Activated CD8-positive, alpha-beta memory T cell treated with anti-CD3 and anti-CD28 coated beads for 1 hour (primary cell): ENCODE measurements at places on chromosomes 4 and X.

DNA sequence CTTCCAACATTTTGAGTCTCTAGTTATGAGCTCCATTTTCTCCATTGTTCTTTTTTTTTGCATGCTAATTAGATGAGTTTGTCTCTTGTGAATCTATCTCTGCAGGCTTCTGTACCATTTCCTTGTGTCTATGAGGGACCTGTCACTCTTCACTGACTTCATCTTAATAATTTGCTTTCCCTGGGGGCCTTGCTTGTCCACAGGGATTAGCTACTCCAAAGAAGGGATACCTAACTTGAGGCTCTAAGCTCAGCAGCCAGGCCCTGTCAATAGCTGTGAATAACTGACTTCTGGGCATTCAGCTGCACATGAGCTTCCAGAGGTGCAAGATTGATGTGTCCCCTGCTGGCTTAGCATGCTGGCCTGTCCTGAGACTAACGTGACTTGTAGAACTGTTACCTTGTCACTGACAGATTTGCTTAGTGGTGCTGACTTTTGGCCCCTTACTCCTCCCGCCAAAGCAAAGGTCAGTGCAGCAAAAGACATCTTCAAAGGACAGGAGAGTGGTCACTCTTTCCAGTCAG is 124.6 kb downstream of the AFF2 start:
- DNase-seq = no peak

- no peak for DNase-seq
Observed at GRCh38 chr4:123597586-123597985, 201.0 kb downstream of the SPRY1 start.

DNA sequence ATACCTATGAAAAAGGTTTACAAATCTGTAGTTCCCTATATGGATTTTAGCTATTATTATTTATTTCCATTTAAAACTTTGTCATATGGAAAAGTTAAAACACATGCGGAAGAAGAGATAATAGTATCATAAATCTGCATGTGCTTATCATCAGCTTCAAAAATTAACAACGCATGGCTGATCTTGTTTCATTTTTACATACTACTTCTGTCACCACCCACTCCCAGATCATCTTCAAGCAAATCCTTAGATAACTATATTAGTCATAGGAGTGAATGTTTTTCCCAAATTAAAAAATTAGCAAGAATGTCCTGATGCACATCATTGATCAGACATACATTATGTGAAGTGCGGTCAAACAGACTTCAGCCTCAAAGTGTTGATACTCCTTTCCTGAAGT is 24.6 kb upstream of the MOB1B start:
- DNase-seq = no peak

- DNase-seq = no peak
Observed at GRCh38 chr4:25937801-25938200, 23.8 kb downstream of the SMIM20 start.

GRCh38 chrX:28998609-28999135 is 411.4 kb downstream of the IL1RAPL1 start:
- no peak for DNase-seq
